Smooth muscle cell of trachea (primary cell): ENCODE measurements at places on chromosomes 2 and 18. TPM values are rescaled to one million over a fixed set of nuclear protein-coding genes. Genes with fewer than 3 reads are reported as not detected.

The TRIM54 gene
- under 0.01 TPM in 1 of 2 replicates, not detected in the other for total RNA-seq

The GREB1 gene
- total RNA-seq: 0.44 and 2.2 TPM in 2 replicates

The GLI2 gene
- total RNA-seq: 3.2 and 13.1 TPM in 2 replicates

The CFAP221 gene
- not detected in 2 replicates for total RNA-seq

The DCDC2C gene
- total RNA-seq: not detected in 2 replicates
